Neural progenitor cell (in vitro differentiated cells): ENCODE measurements at places on chromosomes 3 and 15. TPM values are rescaled to one million over a fixed set of nuclear protein-coding genes. Genes with fewer than 3 reads are reported as not detected.

DNA sequence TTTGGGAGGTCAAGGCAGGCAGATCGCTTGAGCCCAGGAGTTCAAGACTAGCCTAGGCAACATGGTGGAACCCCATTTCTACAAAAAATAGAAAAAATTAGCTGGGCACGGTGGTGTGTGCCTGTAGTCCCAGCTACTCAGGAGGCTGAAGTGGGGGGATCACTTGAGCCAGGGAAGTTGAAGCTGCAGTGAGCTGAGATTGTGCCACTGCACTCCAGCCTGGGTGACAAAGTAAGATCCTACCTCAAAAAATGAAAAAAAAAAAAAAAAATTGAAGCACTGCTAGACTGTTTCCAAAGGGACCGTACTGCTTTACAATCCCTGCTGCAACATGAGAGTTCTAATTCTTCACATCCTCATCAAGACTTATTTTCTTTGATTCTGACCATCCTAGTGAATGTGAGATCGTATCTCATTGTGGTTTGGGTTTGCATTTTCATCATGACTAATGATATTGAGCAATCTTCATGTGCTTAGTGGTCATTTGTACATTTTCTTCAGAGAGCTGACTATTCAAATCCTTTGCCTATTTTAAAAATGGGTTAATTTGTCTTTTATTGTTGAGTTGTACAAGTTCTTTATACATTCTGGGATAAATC is 10.8 kb downstream of the CMTM8 start:
- no peak for DNase-seq

DNA sequence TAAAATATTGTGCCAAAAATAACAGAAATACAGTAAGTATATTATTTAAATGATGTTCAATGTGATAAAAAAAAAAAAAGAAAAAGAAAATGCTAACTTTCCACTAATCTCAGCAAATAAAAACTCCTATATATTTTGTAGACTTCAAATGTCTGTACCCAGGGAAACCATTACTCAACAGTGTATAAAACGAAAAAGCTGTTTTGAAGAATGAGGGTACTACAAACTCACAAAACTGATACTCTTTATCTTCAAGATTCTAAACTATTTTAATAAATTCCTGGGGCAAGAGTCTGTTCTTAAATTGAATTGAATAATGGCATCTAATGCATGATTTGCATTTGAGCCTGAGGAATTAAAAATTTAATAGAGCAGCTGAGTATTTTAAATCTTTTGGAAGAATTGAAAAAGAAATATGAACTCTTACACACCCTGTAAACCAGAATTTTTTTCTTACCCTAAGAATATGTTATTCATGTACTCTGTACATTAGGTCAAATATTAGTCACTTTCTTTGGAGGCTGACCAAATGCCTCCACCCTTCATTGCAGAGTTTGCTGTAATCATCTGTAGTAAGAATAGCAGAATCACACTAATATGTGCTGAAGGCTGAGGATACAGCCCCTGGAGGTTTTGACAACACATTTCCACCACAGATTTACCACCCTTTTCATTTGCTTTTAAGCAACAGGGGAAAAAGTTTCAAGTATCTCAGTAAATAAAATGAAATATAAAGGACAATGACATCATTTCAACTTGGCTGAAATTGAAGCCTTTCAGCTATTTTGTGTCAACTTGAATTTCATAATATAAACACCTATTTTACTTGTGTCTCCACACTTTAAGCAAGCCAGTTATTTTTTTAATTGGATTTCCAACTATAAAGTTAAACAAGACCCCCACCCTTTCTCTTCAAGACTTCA is 79.7 kb downstream of the FBN1 start:
- DNase-seq, result no peak

DNA sequence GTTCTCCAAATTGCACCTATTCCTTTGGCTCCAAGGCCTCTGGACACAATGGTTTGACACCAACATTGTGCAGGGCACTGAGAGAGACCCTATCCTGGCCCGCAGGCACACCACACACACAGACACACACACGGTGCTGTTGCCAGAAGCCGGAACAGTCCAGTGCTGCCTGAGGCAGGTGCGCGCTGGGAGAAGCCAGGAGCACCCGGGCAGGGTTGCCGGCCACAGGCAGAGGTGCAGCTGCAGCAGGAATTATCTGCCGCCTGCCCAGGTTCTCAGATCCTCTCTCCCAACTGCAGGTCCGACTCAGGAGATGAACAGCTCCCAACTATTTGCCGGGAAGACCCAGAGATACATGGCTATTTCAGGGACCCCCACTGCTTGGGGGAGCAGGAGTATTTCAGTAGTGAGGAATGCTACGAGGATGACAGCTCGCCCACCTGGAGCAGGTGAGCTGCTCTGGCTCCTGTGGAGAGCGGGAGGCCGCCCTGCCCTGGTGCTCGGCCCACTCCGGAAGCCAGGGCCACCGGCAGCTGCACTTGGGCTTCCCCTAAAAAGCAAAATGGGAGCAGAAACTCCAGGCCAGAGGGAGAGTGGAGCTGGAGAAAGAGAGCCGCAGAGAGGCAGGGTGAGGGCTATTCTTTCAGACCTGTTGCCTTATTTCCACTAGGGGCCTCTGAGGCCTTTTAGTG is 42.9 kb downstream of the CHDH start:
- no peak for DNase-seq

CFAP91 gene
- total RNA-seq, result 11.9 and 19.9 TPM in 2 replicates

TMEM266 gene
- 0.43 and 1.1 TPM in 2 replicates for total RNA-seq

FYCO1 gene
- 6.8 and 11.4 TPM in 2 replicates for total RNA-seq

- DNase-seq, result no peak
These were observed 15.7 kb upstream of the PRR23E start for GRCh38 chr3:127177226-127177625.

FILIP1L gene
- 0.09 and 0.15 TPM in 2 replicates for total RNA-seq
